ENCODE measurements at places on chromosomes 12 and 14. TPM values are rescaled to one million over a fixed set of nuclear protein-coding genes. Genes with fewer than 3 reads are reported as not detected.

Gene RD3L
- total RNA-seq = not detected

Gene SLC2A14
- total RNA-seq = under 0.01 TPM

Gene ELK3
- total RNA-seq = 46.3 TPM

Gene CMKLR1
- total RNA-seq = 7.0 TPM

Gene CD9
- 128 TPM for total RNA-seq
